Stimulated activated CD4-positive, alpha-beta T cell treated with anti-CD3 and anti-CD28 coated beads, TNF-alpha, amount 100 ng/mL, for 24 hours (primary cell): ENCODE measurements at places on chromosomes 13 and 19.

DNA sequence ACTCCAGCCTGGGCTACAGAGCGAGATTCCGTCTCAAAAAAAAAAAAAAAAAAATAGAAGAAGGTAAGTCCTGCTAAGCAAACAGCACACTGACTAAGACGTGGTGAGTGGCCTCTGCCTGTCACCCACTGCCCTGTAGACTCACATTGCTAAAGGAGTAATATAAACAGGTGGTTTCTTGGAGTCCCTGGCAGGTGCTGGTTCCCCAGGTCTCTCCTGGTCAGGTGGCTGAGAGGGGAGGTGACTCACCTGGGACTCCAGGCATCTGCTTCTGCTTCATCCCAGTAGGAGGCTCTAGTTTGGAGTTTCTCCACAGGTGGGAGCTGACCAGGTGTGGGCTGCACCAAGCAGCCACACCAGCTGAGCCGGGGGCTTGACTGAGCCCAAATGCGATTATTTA lies at the start of gene OR10H1:
OR10H1 (minus strand) TSS at position 359 of the 400 bp plus-strand sequence. CDS start 7,627 bp downstream, outside the sequence.
- no peak for DNase-seq

- no peak for DNase-seq
These were observed at the start of gene HSPB6 for GRCh38 chr19:35756377-35757230. HSPB6 (minus strand) TSS chr19:35757029; CDS start chr19:35757008, 21 bp downstream.

GRCh38 chr19:36409841-36410240 lies 8.6 kb downstream of the ZFP82 start:
- no peak for DNase-seq

DNA sequence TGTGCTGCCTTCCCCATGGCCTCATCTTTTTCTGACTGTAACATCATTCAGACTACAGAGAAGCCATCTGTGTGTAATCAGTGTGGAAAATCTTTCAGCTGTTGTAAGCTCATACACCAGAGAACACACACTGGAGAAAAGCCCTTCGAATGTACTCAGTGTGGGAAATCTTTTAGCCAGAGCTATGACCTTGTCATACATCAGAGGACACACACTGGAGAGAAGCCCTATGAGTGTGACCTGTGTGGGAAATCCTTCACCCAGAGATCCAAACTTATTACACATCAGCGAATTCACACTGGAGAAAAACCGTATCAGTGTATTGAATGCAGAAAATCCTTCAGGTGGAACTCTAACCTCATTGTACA lies 17.2 kb upstream of the ZNF8 start:
- DNase-seq: no peak

- DNase-seq: no peak
These were observed 1.5 kb downstream of the UNC13A start for GRCh38 chr19:17686592-17687024.

- DNase-seq: no peak
These were observed 10.1 kb upstream of the TMEM255B start for GRCh38 chr13:113748862-113749451.

- DNase-seq: no peak
These were observed 53.8 kb downstream of the DPY19L3 start for GRCh38 chr19:32459204-32459865.

- DNase-seq: no peak
These were observed 10.6 kb upstream of the LRRC25 start for GRCh38 chr19:18408053-18408476.

DNA sequence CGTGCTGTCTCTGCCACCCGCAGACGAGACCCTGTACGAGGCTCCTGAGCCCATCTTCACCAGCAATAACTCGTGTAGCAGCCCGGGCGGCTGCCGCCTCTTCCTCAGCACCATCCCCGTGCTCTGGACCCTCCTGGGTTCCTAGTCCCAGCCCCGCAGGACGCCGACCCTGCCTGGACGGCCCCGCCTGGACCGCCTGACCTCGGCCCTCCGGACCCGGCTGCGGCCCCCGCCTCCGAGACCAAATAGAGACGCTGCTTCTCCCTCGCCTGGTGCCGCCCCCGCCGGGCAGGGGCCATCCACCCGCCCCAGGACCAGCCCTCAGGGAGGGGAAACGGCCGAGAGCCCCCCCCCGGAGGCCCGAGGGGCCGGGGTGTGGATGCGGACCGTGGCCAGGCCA lies 14.1 kb downstream of the EFNA2 start:
- no peak for DNase-seq

DNA sequence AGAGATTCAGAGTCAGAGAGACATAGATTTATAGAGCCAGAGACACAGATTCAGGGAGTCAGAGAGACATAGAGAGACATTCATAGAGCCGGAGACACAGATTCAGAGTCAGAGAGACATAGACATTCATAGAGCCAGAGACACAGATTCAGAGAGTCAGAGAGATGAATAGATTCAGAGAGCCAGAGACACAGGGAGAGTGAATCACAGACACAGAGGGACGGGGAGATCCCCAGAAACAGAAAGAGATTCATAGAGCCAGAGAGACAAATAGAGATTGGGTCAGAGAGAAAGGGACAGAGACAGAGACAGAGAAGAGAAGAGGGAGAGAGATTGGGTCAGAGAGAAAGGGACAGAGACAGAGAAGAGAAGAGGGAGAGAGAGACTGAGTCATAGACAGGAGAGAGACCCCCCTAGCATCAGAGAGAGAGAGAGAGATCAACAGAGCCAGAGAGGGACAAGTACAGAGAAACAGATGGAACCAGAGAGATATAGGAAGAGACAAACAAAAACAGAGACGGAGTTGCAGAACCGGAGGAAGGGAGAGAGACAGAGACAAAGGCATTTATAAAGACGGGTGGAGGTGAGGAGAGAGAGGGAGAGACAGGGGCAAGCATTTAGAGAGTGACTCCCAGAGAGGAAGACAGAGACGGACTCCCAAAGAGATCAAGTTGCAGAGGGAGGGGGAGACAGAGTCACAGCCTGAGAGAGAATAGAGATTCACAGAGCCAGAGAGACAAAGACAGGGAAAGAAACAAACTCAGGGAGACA lies 1.1 kb upstream of the PRKCG start:
- no peak for DNase-seq

DNA sequence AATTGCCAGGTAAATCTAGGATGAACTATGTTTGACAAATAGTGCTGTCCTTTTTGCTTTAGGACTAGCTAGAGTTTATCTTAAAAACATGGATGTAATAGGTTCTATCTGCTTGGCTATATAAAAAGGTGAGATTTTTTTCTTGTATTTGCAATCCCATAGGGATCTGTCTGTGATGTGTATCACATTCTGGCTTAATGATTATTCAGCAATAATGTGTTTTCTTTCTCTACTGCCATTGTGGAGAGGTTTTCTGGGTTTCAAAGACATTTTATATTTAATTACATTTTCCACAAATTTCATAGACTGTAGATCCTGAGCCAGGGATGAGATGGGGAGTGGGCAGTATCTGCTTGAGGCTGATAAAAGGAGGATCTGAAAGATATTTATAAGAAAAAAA lies 277.8 kb upstream of the SLITRK5 start:
- no peak for DNase-seq
